Panc1 (cell line): ENCODE measurements at places on chromosomes 3 and 15. TPM values are rescaled to one million over a fixed set of nuclear protein-coding genes. Genes with fewer than 3 reads are reported as not detected.
A peak's percentile ranks its signal among the peaks of the same experiment; 100 is the strongest.

Gene MCTP2
- total RNA-seq, result 0.15 TPM

Gene CKMT1B
- 2.4 TPM for total RNA-seq

- DNase-seq, result peak; percentile 84
These were observed 114.0 kb downstream of the FNDC3B start for GRCh38 chr3:172153335-172153861.

DNA sequence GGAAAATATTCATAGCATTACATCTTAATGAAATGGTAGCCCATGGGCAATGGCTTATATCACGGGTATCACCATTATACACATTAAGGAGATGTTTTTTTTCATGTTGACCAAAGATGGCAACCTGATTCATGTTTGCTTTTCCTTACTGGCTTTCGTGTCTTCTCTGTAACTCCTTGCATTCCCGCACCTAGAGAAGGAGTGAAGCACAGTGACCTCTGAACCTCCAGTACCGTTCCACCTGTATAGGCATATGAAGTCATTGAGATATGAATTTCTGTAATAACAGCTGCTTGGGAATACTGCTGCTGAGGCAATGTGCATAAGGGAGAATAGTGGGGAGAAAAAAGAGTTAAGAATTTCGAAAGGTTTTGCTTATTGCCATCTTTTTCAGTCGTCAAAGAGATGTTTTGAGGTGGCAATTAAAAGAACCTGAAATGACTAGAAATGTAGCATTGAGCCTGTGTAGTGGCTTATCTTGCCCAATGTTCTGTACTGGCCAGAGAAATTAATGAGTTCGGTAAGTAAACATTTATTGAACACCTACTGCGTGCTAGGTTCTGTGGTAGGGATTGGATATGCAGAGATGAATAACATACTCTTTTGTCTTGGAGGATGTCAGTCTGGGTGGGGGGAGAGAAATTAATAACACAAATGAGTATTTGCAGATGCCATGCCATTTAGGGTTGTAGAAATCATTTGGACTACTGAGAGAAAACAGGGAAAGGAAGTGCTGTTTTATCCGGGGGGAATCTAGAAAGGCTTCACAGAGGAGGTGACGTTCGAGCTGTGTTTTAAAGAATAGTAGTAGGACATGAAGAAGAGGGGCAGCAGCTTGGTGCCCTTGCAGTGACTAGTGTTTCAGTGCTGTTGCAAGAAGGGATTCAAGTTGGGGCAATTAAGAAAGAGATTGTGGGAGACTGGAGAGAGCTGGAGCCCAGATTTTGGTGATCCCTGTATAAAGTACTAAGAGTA lies 2.5 kb downstream of the FEM1B start:
- no peak for DNase-seq

DNA sequence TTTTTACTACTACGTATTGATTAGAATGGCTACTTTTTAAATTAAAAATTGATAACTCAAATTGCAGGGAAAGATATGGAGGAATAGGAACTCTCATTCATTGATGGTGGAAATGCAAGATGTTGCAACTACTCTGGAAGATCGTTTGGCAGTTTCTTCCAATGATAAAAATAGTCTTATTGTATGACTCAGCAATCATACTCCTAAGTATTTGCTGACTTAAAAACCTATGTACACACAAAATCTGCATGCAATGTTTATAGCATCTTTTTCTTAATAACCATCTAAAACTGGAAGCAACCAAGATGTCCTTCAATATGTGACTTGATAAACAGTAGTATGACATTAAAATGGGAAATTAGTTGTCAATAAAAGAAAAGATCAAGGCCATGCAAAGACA lies 87.4 kb upstream of the LRRC3B start:
- DNase-seq, result no peak

GRCh38 chr3:182793663-182794454 lies 555 bp downstream of the ATP11B start:
- peak; percentile 35 for DNase-seq

- no peak for DNase-seq
These were observed 53.3 kb upstream of the KCNMB2 start for GRCh38 chr3:178482981-178483380.

DNA sequence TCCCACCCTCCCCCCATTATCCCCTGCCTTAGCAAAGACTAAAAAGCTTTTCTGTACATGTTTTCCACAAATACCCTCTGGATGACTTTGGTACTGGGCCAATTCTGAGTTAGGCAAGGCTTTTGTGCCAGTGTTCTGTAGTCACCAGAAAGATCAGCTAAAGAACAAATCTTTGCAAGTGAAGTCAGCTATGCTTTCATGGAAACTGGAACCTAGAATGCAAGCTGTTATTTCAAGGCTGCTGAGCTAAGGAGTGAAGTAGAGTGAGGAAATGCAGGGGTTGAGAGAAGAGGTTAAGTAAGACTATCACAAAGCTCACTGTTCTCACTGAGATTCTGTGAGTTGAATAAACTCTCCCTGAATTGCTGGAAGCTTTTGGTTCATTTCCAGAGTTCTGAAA lies 107.8 kb upstream of the CNTN3 start:
- no peak for DNase-seq

- DNase-seq, result no peak
These were observed 4.8 kb upstream of the EPHB3 start for GRCh38 chr3:184556582-184557347.

GRCh38 chr3:140494970-140495369 lies 182.9 kb upstream of the TRIM42 start:
- DNase-seq, result no peak

DNA sequence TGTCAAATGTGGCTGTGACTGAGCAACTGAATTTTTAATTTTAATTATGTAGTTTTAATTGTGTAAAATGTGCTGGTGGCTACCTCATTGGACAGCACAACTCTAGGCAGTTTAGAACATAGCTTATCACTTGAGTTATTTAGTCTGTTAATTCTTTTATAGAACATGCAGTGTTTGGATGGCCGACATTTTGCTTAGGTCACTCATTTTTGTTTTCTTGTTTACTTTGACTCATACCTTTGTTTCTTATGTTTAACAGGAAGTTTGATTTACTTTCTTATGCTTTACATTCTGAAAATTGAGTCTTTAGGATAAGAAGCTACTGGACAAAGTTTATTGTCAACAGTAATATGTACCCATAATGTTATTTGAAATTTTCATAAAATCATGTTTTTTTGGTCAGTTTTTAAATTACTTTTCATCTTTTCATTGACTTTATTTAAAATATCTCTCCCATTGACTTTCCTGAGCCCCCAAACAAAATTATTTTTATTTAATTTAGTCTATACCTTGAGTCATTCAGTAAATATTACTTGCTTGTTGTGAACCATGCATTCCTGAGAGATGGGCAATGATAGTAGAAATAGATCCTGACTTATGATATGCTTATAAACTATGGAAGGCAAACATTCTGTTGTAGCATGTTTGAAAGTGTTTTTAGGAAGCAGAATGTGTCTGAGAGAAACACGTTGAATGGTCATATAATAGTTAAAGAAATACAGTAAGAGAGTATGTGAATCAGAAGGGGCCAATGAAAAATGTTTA lies 60.6 kb downstream of the TCF12 start:
- peak; percentile 85 for DNase-seq

DNA sequence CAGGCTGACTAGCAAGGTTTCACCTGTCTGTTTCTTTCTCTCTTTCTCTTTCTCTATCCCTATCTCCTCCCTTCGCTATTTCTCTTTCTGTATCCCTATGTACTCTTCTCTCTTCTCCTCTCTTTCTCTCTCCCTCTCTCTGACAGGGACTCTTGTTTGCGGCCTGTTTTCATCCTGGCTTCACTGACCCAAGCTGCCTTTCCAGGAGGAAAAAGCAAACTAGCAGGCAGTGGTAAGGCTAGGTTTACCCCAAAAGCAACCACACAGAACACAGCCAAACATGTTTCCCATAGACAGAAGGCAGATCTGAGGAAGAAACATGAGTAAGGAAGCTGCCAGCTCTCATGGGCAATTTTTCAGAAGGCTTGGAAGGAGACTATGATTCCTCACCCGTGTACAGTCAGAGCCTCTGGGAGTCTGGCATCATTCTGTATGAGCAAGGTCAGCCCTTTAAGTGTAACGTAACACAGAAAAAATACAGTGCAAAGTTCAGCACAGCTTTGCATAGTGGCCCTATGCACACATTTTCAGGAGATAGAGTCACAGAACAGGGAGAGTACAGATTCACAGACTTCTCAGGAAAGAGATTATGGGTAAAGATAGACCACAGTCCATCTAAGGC lies 61.0 kb downstream of the OCA2 start:
- no peak for DNase-seq

DNA sequence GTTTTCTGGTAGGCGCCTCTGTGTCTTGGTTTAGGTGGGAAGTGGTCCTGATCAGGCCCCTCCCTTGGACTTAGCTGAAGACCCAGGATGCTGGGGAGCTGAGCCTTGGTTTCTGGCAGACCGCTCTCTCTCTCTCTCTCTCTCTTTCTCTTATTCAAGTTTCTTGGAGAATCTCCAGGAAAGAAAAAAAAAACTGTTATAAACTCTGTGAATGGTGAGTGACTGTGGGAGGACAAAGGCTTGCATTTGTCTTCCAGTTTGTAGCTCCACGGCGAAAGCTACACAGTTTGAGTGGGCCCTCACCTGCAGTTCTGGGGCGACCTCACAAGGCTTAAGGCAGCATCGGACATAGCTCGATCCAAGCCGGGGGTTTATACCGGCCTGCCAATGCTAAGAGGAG lies 7.5 kb downstream of the DET1 start:
- DNase-seq, result no peak

DNA sequence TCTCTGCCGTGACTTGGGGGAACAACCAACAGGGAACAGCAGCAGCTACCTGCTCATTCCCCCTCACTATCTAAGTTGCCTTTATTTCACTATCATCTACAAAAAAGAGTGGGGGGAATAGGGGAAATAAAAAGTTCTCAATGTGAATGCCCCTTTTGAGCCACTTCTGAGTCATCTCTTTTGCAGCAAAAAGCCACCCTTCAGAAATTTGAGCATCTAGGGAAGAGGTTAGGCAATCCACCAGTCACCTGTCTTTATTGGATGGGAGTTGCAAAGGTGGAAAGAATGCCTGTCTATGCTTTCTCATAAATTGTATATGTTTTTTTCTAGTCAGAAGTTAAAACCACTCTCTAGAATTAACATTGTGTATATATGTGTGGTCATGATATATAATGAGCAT lies 41.1 kb downstream of the GPD1L start:
- DNase-seq, result no peak
